KBM-7 (cell line): ENCODE measurements at places on chromosomes 11 and 22.

GRCh38 chr22:32544953-32545558, 70.4 kb downstream of the FBXO7 start:
- DNase-seq = no peak

DNA sequence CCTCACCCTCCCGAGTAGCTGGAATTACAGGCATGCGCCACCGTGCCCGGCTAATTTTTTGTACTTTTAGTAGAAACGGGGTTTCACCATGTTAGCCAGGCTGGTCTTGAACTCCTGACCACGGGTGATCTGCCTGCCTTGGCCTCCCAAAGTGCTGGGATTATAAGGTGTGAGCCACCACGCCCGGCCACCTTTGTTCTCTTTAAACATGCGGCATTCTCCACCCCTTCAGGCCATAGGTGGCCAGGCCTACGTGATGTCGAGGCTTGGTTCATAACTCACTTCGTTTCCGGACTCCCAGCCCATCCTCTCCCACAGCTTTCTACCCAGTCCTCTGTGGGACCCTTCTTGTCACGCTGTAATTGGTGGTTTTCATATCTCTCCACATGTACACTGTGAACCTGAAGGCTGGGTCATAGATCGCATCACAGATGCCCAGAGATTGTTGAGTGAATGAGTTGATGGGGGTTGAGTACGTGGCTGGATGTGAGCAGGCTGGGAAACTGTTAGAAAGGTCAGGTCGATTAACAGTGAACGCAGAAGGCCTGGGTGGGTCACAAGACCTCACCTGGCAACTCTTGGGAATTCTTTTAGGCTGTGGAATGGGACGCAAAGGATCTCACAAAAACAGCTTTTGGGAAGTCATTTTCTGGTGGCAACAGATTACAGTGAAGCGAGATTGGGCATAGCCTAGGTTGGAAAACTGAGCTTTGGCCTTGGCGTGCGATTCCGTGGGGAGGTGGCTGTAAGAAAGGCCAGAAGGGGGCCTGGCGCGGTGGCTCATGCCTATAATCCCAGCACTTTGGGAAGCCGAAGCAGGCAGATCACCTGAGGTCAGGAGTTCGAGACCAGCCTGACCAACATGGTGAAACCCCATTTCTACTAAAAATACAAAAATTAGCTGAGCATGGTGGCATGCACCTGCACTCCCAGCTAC, 44.5 kb downstream of the ST14 start:
- DNase-seq = no peak

DNA sequence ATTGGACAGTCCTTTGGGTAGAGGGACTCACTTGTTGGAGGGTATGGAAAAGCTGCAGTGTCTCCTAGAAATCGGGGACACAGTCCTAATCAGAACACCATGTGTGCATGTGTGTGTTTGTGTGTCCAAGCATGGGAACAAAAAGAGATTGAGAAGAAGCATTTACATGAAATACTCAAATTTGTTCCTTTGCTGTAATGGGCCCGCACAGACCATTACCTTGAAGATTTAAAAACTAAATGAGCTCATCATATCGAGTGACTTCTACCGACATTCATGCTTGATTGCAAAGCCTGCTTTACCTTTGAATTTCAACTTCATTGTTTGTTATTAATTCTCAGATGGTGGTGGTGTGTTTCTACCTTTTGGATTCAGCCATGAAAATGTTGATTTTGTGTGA, 106.9 kb downstream of the ZBTB16 start:
- no peak for DNase-seq

DNA sequence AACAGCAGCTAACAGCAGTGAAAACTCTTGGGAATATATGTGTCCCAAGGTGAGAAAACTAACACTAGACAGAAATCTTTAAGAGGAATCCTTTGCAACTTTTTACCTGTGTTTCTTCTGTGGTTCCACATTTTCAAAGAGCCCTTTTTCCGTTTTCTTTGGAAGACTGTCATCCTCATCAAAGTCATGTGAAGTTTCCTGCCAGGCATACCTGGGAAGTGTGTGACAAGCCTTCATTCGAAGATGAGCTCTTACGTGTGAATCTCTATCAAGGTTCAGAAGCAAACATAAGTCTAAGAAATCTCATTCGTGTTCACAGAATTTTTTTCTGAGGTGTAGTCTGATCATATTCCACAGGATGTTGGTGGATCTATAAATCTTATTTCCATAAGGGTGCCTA, 330.6 kb upstream of the MPPED2 start:
- DNase-seq = no peak

DNA sequence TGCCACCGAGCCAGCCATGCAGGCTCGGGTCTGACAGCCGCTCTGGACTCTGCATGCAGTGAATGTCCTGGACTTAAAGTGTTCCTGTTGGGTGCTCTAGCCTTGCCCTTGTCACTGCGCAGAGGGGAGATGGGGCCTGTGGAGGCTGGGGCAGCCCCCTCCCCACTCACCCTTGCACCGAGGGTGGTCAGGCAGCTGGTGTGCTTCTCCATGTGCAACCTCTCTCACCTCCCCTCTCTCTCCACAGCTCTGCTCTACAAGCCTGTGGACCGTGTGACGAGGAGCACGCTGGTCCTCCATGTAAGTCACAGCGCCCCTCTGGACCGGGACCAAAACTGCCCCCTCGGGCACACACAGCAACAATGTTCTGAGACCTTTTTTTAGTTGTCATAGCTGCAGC, 92.5 kb downstream of the BCR start:
- no peak for DNase-seq

DNA sequence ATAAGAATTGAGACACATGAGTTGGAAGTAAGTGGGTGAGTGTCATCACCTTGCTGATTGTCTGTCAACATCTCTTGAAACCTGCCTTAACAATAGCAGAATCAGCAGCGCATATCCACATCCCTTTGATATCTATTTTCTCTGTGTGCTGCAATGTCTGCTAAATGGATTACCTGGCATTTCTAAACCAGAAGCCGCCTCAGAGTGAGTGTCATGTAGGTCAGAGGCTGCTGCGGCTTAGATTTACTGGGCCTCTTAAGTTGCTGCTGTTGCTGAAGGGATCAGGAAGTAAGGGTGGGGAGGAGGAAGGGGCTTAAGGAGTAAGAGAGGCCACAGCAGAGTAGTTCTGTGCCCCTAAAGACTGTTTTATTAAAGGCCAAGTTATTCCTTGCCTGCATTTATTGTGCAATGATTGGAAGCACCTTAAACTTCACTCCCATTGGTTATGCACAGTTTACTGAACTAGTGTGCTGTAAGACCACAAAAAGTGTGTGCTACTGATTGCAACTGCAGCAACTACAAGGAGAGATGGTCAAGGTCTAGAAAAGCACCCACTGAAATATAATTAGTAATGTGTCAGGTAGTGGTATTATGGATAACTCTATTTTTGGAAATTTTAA, 29.8 kb upstream of the TMEM41B start:
- DNase-seq = no peak

DNA sequence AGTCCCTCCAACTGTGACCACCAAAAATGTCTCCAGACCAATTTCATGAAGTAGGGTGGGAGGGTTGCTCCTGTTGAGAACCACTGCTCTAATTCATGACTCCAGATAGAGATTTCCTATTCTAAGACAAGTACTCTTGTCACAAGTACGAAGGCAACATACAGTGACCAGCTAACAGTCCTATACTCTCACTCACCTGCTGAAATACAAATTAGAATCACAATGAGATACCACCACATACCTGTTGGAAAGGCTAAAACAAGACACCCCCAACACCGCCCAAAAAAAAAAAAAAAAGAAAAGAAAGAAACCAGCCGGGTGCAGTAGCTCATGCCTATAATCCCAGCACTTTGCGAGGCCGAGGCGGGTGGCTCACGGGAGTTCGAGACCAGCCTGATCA, 310.5 kb downstream of the SWAP70 start:
- DNase-seq = no peak

GRCh38 chr11:35288817-35289541, 130.4 kb downstream of the SLC1A2 start:
- no peak for DNase-seq

GRCh38 chr11:98056945-98057344, 963.8 kb upstream of the CNTN5 start:
- DNase-seq = no peak

DNA sequence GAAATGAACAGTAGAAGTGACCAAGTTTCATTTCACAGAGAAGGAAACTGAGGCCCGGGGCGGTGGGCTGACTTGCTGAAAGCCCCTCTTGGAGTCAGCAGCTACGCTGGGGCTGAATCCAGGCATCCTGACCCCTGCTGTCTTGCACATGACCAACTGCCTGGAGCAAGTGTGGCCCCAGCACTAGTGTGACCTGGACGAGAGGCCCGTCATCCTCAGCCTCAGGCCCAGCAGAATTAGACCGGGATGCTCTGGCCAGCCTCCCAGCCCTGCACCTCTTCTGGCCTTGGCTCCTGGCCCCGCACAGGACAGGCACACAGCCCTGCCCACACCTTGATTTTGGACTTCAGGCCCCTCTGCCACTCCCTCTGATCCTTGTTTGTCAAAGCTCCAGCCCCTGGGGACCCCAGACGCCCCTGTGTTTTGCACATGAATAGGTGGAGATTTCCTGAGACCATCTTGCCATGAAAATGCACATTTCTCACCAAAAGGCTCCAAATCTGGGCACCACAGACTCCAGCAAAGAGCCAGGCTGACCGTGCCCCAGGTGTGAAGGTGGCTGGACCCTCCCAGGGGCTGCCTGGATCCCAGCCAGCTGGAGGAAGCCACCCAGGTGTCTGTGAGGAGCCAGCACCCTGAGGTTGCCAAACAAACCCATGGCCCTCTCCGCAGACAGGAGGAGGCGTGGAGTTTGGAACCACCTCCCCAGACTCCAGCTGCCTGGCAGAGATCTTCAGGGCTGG, 24.9 kb downstream of the FGF4 start:
- no peak for DNase-seq

GRCh38 chr22:30373331-30374325, 13.6 kb downstream of the RNF215 start:
- no peak for DNase-seq

GRCh38 chr22:37804881-37805809, 2.6 kb upstream of the GCAT start:
- DNase-seq = no peak

GRCh38 chr11:394034-394857, at the start of gene PKP3:
TSS of gene PKP3 (plus strand) at chr11:394209. CDS start at chr11:394293, 84 bp downstream.
- no peak for DNase-seq

- no peak for DNase-seq
Measured at GRCh38 chr22:50337262-50338041, 5.7 kb upstream of the PPP6R2 start.

DNA sequence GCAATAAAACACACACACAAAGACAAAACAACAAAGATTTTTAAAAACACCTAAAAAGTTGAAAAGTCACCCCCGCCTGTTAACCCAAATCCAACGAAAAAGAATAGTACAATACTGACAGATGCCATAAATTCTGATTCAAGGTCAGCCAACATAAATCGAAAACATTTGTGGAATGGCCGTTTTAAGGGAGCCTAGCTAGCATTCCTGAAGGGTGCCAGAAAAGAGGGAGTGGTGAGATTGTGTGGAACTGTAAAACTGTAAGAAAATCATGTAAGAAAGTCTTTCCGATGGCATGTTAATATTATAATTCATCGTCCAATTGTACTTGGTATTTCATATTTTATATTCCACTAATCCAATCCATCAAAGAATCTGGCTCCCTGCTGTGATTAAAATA, 75.1 kb downstream of the RAB38 start:
- DNase-seq = no peak
